Fibroblast of skin of back (primary cell): ENCODE measurements at places on chromosomes 12 and 14.
A peak's percentile ranks its signal among the peaks of the same experiment; 100 is the strongest.

DNA sequence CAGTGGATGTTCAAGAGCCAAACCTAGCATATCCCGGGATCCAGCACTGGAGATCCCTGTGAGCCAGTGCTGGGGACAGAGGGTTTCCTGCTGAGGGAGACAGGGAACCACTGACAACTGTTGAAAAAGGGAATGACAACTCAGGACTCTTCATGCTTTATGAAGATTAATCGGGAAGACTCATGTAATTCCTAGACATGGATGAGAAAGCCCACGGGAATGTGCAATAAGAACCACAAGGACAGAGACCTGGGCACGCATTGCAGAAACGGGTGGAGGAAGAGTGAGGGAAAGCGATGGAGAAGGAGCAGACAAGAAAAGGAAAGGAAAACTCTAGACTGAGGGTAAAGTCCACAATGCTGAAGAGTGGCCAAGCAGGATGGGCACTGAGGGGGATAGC lies 296.0 kb downstream of the PCNX1 start:
- peak; percentile 75 for DNase-seq

DNA sequence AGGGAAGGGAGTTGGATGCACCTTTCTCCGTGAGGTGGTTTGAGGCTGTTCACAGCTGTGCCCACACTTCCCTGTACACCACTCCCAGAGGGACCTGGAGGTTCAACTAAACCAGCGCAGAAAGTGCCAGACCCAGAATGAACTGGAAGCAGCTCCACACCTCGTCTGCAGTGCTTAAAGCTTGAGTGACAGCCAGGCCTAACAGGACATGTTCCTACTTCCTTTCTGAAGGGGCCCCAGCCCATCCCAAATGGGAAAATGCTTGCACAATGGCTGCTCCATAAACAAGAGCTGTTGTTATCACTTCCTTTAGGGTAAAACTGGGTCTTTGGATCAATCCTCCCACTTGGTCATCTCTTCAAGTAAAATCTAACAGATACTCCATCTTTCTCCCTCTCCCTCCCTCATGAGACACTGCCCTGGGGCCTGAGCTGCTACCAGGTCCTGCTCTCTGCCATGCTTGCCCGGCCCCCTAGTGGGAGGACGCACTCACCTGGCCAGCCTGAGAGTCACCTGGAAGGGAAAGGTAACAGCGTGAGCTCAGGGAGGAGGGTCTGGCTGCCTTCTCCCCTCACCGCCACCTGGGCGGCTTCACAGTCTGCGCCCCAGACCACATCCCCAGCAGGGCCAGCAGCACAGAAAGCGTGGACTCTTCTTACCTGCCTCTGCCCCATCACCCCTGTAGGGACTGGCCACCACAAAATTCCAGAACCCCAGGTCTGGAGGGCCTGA lies 33.5 kb downstream of the ISCA2 start:
- no peak for DNase-seq

DNA sequence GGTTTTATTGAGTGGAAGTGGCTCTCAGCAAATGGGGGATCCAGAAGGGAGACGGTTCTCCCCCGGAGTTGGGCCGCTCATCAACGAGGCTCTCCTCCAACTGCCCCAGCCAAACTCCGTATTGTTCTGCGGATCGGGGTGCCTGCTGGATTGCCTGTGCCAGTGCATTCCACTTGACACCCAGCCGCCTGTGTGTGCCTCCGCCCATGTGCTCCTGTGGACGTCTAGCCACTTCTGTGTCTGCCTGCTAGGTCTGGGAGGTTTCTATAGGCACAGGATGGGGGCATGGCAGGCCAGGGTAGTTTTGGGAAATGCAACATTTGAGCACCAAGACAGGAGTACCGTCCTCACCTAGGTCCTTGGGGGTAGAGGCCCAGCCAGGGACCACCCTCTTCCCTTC lies 225.7 kb upstream of the AMIGO2 start:
- DNase-seq: no peak

DNA sequence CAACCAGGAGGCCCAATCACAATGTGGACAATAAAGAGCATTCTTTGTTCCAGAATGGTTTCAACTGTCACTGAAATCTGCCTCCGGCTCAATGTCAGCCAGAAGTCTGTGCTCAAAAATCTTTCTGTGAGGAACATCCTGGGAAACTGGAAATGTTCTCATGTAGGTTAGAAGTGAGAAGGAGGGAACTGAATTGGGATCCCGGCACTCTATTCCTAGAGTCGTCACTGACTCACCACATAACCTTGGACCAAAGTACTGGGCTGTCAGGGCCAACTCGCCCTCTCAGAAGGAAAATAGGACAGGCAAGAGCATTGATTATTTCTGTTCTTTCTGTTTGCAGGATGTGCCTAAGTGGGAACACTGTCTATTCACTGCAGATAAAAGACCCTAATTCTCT lies 57.6 kb downstream of the PRKAB1 start:
- no peak for DNase-seq

GRCh38 chr14:29805415-29806123 lies 122.1 kb downstream of the PRKD1 start:
- DNase-seq: peak; percentile 86
